ENCODE measurements at places on chromosomes 1 and 21.

- DNase-seq = no peak
These were observed 18.0 kb downstream of the PODN start for GRCh38 chr1:53080041-53080440.

DNA sequence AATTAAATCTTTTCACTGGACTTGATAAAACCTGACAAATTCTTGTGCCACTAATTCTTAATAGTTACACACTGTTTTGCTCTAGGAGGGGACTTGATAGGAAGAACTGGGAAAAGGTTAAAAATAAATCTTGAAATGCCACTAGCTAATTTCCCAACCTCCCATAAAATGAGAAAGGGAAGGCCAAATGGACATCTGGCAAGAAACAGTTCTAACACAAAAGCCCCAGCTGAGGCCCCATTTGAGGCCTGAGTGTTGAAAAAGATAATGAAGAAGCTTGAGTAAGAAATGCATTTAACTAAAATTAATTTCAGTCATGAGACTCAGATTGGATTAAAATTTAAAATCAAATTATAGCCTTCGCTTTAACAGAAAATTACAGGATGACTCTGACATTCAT lies 11.2 kb upstream of the RAP1GAP start:
- no peak for DNase-seq

DNA sequence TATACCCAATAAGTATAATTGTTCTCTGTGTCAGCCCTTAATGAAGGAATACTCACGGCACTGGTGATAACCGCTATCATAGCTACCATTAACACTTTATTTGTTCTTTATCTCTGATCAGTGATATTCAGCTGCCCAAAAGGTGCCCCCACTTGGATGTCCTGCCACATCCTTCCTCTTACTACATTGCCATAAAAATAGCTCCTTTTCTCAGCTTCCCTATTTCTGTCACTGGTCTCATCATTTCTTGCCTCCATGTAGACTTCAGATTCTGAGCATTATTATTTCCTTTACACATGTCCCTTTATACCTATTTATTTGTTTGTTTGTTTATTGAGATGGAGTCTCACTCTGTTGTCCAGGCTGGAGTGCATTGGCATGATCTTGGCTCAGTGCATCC lies 2.7 kb upstream of the RAB29 start:
- DNase-seq = no peak

DNA sequence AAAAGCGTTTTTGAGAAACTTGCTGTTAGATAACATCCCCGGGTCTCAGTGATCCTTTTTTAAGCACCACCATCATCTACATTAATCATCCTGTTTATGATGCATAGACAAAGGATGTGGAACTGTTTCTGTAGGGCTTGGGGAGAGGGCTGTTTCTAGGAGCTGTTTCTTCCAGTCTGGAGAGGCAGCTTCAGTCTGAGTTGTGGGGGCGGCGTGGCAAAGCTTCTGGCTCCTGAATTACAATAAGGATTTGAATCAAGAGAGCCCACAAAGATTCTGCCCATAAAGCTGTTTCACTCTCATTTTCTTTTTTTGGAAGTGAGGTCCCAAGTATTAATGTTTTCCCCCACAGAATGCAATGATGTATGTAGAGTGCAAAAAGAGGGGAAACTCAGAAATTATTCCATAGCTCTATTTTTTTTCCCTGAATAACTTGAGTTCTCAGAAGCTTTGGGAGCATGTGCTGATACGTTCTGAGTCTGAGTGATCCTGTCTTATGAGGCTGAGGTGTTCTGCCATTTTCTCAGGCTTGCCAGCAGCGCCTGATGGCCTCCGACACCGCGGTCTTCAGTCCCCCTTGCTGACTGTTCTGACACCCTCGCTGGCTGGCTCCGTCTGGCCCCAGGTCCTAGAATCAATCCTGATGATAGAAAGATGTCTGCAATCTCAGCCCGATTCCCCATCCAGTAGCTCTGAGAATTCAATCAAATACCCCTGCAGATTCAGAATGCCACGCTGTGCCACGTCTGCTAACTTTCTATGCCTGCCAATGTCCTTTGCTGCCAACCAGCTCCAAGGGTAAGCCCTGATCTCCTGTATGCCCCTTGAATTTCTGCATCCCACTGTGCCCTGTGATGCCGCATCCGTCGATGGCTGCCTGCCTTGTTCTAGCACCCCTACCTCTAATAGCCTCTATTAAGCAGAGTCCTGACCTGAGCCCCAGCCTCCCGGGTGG lies 92.4 kb upstream of the AKT3 start:
- no peak for DNase-seq

DNA sequence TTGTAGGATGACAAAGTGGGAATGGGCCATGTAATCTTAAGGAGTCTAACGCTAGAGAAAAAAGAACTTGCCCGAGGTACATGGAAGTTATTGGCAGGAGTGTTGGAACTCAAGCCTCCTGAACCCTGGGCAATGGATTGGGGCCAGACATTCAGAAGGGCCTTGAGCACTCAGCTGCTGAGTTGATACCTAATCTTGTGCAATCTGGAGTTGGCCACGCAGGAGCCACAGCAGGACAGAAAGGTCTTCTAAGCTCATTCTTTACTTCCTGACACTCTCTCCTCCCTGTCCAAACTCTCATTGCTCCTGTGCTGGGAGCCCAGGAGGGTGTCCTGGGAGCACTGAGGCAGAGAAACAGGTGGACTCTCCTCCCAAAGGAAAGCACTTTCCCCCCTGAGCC lies 25.1 kb upstream of the CSF1 start:
- no peak for DNase-seq

- no peak for DNase-seq
These were observed 24.6 kb upstream of the PRDM15 start for GRCh38 chr21:41903559-41904351.

DNA sequence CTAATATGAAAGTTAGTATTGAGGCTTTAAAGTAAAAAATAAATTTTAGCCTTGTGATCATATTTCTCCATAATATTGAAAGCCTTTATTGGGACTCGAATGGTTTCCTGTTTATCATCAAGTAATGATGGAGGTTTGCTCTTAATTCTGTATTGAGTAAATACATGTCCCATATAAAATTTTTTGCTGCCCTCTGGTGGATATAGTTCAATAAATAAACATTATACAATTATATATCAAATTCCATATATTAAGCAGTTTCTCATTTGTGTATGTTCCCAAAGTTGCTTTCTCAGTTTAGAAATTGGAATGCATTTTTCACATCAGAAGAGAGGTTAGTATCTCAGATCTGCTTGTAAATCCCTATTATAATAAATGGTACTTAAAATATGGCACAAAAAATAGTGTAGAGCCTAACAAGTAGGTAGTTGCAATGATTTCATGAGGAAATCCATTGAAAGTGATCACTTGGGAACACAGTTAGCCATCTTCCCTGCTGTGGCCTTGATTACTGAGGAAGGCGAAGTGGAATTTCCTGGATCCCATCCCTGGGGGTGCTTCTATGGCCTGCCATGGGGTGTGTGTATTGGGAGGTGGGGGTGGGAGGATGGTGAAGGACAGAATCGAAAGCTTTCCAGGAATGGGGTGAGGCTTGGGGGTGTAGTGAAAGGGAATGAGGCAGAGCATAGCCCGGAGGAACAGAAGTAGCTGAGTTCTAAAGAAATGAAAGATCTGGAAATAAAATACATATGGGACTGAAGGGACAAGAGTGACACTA lies 84.1 kb upstream of the C21orf91 start:
- DNase-seq = no peak

DNA sequence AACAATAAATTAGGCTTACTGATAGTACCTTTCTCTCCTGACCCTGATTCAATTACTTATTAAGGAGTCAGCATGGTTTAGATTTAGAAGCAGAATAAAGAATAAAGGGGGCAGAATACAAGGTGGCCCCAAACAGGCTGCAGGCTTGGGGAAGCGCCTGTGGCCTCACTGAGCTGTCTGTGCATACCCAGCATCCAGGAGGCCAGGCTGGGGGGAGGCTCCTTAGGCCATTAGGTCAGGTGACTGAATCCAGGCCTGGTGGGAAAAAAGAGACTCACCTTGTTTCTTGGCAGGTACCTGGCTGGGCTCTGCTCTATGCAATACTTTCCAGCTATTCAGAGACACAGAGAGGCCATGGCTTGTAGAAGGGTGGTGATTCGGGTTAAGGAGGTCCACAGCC lies 38.8 kb downstream of the PGBD5 start:
- no peak for DNase-seq

Data from retina (tissue), 1 donor.